ENCODE measurements at places on chromosomes 2 and 18.

- no peak for DNase-seq
Observed at GRCh38 chr2:215171796-215172195, 33.4 kb upstream of the ABCA12 start.

GRCh38 chr2:133193544-133194361, 374.5 kb downstream of the NCKAP5 start:
- no peak for DNase-seq

DNA sequence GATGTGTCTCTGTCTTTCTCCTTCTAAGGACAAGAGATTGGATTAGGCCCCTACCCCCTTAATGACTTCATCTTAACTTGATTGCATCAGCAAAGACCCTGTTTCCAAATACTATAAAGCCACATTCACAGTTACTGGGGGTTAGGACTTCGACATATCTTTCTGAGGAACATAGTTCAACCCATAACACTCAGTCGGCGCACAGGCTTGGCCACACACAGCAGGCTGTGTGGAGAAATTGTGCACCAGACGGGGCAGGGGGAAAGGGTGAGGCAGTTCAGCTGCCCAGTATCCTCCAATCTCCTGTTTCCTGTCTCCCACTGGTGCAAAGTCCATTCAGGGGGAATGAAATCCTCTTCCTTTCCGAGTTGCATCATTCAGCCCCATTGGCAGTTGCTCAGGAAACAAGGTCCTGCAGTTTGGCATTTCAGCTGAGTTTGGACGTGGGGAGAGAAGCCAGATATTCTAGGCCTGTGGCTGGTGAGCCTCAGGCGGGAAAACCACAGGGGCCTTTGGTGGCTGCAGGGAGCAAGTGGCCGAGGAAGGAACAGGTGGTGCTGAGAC, 9.4 kb upstream of the RAPGEF4 start:
- no peak for DNase-seq

- DNase-seq = no peak
Observed at GRCh38 chr18:59633961-59634485, 63.2 kb downstream of the CCBE1 start.

DNA sequence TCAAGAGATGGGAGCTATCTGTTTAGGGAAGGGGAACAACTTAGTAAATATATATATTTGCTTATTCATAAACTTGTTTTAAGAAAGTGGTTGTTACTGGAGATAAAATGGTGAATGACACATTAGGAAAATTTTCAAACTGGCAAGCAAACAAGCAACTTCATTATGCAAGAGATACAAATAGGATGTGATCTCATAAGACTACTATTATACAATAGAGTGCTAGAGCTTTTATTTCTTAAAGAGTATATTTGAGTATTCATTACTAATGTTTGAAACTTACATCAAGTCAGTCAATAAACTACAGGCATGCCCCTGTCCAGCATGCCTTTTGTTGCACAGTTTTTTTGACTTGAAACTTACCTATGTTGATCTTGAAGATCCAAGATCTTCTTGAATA, 355.2 kb upstream of the KCNJ3 start:
- DNase-seq = no peak

DNA sequence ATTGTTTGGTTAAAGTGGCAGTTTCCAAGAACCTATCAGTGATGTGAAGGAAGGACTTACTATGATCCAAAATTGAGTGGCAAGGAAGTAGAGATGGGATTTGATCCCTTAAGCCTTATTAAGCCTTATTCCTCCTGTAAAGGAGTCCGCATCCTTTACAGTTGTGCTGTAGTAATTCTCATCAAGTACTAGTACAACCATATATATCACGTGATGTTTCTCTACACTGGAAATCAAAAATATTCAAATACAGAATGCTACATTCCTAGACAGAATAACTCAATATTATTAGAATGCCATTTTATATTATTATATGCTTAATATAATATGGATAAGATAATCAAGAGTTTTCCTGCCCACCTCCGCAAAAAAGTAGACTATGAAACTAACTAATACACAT, 312.4 kb upstream of the SPHKAP start:
- DNase-seq = no peak

DNA sequence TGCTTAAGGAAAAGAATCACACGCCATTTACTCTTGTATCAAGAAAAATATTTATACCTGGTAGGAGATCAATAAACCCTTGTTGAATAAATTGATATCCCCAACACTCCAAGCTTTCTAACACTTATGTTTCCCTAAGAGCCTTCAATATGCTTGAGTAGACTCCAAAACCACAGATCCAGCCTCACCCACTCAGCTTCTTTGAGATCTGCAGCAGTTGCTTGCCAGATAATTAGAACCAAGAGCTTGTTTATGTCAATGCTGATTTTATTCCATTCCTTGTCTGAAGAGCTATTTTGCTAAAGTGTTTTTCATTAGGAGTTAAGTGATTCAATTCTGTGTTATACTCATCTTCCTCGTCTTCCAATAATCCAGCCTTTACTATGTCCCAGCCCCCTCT, 26.3 kb upstream of the CRIM1 start:
- DNase-seq = no peak

GRCh38 chr2:118089139-118089800, 999 bp downstream of the INSIG2 start:
- DNase-seq = no peak

DNA sequence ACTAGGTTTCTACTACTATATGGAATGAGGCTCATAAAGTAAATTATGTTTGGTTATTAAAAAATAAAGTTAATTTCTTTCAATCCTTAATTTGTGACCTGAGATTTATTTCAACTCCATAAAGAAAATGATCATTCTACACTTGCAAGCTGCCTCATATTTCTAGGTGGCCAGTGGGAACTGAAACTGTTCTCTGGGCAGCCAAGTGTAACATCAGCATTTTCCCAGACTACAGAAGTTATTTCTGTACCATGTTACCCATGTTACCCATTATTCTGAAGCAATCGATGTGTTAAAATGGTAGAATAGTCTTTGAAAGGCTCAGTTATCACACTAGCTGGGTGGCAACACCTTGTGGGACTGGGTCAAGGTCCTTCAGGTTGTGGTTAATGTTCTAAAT, 139.3 kb upstream of the FBXO11 start:
- no peak for DNase-seq

GRCh38 chr2:96264656-96265348, 995 bp downstream of the TMEM127 start:
- DNase-seq = no peak

Data from NCI-H748 treated with DMSO at 0.1 percent for 48 hours (cell line).